ENCODE measurements at places on chromosomes 5 and 9. TPM values are rescaled to one million over a fixed set of nuclear protein-coding genes. Genes with fewer than 3 reads are reported as not detected.

GRCh38 chr9:112112941-112113681 is 62.0 kb downstream of the SUSD1 start:
- no peak for DNase-seq

Gene NIPBL
- 65.8 TPM for total RNA-seq

DNA sequence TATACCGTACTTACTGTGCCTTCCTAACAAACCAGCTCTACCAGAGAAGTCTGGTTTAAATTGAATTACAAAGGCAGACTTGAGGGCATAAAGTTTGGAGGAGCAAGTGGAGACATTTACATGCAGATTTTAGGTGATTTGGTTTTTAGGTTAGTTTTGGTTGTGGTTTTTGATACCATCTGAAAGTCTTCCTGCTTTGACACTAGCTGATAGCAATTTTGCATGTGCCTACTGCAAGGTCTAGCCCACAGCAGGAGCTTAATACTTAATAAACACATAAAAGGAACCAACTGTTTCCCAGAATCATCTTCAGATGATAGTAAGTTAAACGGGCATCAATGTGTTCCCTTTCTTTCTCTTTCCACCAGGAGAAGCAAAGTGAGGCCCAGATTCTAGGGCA is 3.4 kb upstream of the ESM1 start:
- DNase-seq = no peak

- no peak for DNase-seq
Measured at GRCh38 chr5:140609126-140609525, 23.8 kb downstream of the CD14 start.

GRCh38 chr5:135976216-135976615 is 21.4 kb upstream of the LECT2 start:
- DNase-seq = no peak

GRCh38 chr5:5304361-5305020 is 118.0 kb upstream of the ICE1 start:
- no peak for DNase-seq

DNA sequence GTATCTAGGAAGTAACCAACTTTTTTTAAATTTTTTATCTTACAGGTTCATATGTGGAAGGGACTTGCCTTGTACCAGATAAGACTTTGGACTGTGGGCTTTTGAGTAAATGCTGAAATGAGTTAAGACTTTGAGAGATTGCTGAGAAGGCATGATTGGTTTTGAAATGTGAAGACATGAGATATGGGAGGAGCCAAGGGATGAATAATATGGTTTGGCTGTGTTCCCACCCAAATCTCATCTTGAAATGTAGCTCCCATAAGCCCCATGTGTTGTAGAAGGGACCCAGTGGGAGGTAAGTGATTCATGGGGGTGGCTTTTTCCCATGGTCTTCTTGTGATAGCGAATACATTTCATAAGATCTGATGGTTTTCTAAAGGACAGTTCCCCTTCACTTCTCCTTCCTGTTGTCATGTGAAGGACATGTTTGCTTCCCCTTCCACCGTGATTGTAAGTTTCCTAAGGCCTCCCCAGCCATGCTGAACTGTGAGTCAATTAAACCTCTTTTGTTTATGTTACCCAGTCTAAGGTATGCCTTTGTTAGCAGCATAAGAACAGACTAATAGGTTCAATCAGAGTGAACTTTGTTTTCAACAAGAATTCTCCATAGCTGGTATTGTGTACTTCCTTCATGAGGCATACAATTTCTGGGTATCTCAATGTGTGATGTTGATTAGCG is 535.6 kb upstream of the MEF2C start:
- no peak for DNase-seq

DNA sequence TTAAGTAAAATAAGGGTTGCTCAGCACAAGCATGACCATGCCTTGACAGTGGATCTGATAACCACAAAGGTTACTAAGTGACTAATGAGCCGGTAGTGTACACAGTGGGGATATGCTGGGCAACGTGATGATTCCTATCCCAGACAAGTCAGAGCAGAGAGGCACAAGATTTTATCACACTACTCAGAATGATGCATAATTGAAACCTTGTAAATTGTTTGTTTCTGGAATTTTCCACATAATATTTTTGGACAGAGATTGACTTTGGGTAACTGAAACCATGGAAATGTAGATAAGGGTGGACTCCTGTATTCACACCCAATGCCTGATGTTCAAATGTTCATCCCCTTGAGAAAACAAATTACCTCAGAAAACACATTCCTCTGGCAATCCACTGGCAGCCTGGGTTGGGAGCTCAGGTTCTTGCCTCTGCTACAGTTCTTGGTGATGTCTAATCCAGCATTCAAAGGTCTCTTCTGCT is 16.2 kb upstream of the ERAP1 start:
- DNase-seq = no peak

Gene CDH10
- total RNA-seq = not detected

Gene SHOC1
- total RNA-seq = not detected

- DNase-seq = no peak
Measured at GRCh38 chr5:158634714-158635113, 465.0 kb downstream of the EBF1 start.

GRCh38 chr9:79889369-79889768 is 317.6 kb downstream of the TLE4 start:
- DNase-seq = no peak

Gene ELOVL7
- total RNA-seq = 0.27 TPM

Gene MYORG
- total RNA-seq = 4.6 TPM

DNA sequence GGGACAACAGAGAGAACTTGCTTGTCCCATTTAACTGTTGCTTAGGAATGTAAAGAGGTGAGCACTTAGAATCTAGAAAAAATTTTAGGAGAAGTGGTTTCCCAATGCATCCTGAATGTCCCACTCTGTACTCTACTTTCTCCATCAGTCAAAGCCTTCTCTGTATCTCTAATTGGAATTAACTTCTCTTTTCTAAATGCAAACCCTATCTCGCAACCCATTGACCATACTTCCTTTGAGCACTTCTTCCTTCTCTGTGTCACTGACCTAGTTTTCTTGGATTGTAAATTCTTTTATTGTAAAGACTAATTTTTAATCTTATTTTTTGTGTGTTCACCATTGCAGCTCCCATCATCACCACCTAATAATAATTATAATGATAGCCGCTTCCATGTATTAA is 33.3 kb downstream of the ADRB2 start:
- no peak for DNase-seq

Gene SPINK4
- total RNA-seq = not detected

DNA sequence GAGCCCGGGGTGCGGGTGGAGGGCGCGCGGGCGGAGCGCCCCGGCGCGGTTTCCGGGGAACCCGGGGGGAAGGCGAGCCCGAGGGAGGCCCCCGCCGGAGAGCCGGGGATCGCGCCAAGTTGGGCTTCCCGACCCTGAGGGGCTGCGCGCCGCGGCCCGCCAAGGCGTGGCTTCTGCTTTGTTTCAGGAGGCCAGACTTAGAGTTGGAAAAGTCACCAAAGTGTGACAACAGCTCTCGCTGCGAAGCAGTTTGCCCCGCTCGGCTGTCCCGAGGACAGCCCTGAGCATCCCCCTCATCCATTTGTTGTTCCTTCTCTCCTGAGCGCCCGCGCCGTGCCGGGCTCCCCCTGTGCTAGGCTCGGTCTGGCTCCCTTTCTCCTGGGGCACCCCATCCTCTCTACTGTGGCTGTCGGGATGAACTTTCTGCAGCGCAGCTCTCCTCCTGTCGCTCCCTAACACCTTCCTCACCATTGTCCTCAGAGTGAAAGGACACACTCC is 410 bp downstream of the GLIPR2 start:
- DNase-seq = no peak

- DNase-seq = no peak
Measured at GRCh38 chr9:126357074-126357473, 30.4 kb downstream of the MVB12B start.

GRCh38 chr5:142391058-142391845 is 66.4 kb upstream of the SPRY4 start:
- DNase-seq = no peak
